ENCODE measurements at places on chromosomes 6 and 20.

GRCh38 chr6:167578371-167578901 lies 248.3 kb upstream of the AFDN start:
- DNase-seq, result no peak

- no peak for DNase-seq
Observed at GRCh38 chr6:1738558-1739081, 128.9 kb downstream of the FOXC1 start.

DNA sequence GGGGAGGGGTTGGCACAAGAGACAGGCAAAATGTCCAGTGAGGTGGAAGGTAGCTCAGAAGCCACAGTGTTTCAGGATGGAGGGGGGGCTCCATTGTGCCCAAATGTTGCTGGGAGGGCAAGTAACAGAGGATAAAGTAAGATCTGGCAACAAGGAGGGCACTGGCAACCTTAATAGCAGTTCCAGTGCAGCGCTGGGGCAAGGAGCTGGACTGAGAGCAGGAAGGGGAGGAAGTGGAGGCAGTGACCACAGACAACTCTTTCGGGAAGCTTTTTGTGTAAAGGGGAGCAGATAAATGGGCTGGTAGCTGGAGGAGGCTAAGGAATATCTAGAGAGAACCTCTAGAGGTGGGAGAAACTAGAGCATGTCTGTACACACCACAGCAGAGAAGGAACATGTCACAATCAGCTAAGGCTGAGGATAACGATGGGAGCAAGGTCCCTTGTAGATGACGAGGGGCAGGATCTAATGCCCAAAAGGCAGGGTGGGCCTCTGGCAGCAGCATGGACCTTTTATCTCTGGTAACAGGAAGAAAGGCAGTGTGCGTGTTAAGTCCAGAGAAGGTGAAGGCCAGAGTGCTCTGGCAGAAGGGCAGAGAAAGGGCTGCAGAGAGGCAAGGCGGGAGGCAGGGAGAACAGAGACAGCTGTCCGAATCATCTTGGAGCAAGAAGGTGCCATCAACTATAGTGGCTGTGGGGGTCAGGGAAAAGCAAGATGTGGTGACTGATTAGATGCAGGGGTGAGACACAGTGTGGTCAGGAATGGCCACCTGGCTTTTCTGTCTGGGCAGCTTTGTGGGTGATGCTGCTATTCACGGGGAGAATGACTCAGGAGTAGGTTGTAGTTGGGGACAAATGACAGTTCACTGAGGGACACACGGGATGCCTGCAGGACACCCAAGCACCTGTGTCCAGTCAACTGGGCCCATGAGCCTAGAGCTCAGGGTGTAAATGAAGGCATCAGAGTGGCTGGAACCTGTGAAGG lies 17.4 kb downstream of the TMEM242 start:
- no peak for DNase-seq

GRCh38 chr6:144602523-144603180 lies 317.5 kb downstream of the UTRN start:
- DNase-seq, result no peak

DNA sequence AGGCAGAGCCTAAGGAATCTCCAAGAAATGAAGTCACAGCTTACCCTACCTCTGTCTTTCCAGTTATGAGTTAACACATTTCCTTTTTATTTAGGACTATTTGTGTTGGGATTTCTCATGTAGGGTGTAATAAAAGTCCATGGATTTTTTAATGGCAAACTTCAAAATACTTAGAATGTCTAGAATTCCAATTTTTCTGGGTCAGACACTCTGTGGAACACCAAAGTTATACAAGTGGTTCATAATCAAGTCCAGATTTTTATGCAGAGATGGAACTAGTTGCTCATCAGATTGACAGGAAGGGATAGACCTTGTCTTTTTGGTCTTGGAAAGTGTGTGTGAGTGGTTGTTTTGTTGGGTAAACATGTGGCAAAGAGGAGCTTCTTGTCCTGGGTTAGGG lies 303.5 kb upstream of the RNF24 start:
- DNase-seq, result no peak

DNA sequence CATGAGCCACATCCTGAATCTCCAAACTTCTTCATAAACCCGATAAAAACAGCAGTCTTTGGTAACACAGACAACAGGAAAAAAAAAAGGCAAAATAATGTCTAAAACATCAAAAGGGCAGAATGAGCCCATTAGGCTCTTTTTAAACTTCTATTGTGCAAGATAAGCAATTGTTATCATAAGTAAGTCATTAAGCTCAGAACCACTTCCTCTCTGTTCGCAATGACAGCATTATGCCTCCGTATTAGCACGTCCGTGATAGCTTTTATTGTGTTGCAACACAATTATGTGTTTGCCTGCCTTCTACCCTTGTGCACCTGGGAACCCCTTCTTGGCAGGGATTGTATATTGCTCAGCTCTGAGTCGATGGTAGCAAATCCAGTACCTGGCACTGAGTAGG lies 147.1 kb downstream of the LRFN2 start:
- no peak for DNase-seq

DNA sequence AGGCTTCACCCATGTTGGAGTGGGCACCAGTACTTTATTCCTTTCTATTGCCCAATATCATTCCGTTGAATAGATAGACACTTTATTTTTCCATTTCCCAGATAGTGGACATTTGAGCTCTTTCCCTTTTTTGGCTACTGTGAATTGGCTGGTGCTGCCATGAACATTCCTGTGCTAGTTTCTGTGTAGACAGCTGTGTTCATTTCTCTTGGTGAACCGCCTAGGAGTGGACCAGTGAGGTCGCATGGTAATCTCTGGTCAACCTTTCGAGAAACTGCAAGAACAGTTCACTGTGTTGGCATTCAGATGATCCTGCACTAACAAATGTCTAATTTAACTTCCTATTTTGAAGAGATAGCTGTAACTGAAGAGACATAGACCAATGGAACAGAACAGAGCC lies 58.6 kb downstream of the RAMACL start:
- no peak for DNase-seq

DNA sequence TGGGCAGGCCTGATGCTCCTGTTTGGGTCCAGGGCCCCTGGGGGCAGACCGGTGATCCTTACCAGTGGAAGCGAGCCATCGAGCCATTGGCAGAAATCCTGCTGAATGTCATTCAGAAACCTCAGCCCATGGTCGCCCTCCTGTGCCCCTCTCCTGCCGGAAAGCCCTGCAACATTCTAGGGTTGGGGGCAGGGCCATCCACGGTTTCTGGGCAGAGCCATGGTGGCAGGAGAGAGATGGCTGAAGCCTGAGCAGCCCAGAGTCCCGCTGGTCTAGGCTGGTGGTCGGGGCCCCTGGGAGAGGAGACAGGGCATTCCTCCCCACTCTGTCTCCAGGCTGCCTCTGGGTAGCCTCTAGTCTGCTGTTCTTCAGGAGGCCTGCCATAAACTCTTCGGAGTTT lies 19.6 kb upstream of the CHMP4B start:
- no peak for DNase-seq

- no peak for DNase-seq
Observed at GRCh38 chr20:8795404-8795803, 273.5 kb upstream of the PLCB4 start.

All from stimulated activated CD4-positive, alpha-beta T cell treated with anti-CD3 and anti-CD28 coated beads, Interleukin-12 subunit alpha, Interleukin-12 subunit beta, amount 100 ng/mL, for 24 hours (primary cell).